ENCODE measurements at places on chromosomes 11 and 22.

DNA sequence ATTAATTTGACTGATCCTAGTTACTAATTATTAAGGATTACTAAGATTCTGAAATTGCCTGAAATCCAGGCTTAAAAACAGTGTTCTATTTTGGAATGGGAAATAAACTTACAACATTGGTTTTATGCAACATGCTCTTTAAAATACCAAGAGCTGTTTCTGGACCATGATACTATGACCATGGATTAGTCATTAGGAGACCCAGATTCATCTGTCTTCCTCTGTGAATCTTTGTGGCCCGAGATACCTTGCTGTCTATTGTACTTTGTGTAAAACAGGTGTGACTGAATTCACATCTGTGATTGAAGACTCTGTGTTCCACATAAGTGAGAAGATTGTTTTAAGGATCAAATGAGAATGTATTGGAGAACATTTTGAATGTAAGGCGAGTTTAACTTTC lies 98.8 kb downstream of the HSD17B12 start:
- DNase-seq, result no peak

- DNase-seq, result peak; percentile 31
Observed at GRCh38 chr11:88174709-88175568, at the start of gene RAB38. RAB38 (minus strand) TSS chr11:88175443; CDS start chr11:88175384, 59 bp downstream.

GRCh38 chr11:20248871-20249270 lies 88.6 kb upstream of the DBX1 start:
- no peak for DNase-seq

GRCh38 chr11:24108609-24109008 lies 388.2 kb upstream of the LUZP2 start:
- DNase-seq, result no peak

DNA sequence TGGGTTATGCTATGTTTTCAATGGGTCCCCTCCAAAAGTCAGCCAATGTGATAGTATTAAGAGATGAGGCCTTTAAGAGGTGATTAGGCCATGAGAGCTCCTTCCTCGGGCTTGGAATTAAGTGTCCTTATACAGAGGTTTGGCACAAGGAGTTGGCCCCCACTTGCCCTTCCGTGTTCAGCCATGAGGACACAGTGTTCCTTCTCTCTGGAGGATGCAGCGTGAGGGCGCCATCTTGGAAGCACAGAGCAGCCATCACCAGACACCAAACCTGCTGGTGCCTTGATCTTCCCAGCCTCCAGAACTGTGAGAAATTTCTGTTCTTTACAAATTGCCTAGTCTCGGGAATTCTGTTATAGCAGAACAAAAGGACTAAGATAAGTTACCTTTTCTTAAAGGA lies 26.9 kb downstream of the POU2AF3 start:
- DNase-seq, result no peak

- DNase-seq, result no peak
Observed at GRCh38 chr11:10565493-10565892, 3.0 kb downstream of the LYVE1 start.

GRCh38 chr22:35231585-35232084 lies 25.7 kb upstream of the HMGXB4 start:
- DNase-seq, result peak; percentile 40

DNA sequence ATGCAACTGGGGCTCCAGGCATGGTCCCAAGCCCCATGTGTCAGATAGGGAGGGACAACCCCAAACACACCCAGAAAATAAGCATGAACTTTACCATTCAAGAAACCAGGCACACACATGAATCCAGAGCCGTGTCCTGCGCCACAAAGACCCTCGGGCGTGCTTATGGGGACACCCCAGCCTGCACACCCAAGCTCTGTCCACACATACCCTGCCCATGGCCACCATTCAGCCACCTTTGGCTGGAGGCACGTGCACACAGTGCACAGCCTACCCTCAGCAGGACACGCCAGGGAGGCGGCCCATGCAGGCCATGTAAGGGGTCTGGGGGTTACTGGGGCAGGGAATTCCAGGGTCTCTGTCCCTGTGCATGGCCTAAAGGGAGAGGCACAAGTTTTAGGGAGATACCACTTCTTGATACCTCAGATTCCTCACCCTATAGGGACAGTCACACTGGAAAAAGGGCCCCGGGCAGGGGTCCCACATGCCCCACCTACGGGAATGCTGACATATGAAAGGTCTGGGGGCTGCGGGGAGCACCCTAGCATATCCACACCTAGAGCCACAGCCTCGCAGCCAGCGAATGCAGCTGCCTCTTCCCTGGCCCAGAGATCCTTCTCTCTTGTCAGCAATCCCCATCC lies 20.6 kb downstream of the PACSIN2 start:
- no peak for DNase-seq

- DNase-seq, result no peak
Observed at GRCh38 chr22:36365020-36365411, 22.8 kb downstream of the MYH9 start.

GRCh38 chr11:70358753-70359152 lies 39.6 kb upstream of the CTTN start:
- DNase-seq, result no peak

GRCh38 chr22:25564320-25564978 lies at the start of gene GRK3:
GRK3 (plus strand) TSS chr22:25564675; CDS start chr22:25565041, 366 bp downstream.
- DNase-seq, result no peak

DNA sequence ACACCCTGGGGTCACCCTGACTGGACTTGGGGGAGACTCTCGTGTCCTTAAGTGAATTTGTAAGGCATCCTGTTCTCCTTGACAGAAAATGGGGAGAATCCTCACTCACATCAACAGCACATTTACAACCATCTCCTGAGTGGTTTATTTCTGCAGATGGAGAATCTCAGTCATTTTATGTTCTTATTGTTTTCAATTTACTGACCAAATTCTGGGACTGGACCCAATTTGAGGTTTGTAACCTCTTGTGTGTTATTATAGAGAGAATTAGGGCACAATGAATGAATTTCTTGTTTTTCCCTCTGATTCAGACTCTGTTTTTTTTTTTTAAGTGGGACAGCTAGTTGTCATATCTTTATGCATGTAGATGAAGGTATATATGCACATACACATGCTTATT lies 104.9 kb downstream of the ADAMTS15 start:
- DNase-seq, result no peak

GRCh38 chr22:36258701-36259614 lies 6.0 kb downstream of the APOL1 start:
- DNase-seq, result no peak

GRCh38 chr11:114272311-114272710 lies 23.9 kb upstream of the NNMT start:
- DNase-seq, result no peak

DNA sequence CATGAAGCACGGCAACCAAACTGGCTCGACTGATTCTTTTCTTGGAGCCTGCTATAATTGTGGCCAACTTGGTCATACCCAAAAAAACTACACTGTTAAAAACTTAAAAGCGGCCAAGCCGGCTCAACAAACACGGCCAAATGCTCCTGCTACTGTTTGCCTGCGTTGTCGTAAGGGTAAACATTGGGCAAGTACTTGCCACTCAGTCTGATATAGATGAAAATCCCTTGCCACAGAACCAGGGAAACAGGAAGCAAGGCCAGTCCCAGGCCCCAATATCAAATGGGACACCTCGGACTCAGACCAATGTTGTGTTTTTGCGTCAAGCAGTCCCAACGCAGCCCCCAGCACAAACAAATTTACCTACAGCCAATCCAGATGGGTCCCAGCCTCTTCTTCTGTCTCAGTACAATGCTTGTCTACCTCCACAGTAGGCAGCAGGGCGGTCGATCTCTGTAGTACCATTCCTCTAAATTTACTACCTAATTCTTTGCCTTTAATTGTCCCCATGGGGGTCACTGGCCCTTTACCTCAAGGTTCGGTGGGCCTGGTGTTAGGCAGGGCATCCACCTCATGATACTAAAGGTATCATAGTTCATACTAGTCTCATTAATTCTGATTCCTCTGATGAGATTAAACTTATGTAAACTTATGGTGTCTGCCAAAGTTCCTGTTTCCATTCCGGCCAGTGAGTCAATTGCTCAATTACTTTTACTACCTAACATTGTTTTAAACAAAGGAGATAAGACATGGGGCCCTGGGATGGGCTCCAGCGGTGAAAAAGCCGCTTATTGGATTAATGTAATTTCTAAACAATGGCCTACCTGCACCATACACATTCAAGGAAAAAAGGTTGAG lies 3.7 kb upstream of the COMT start:
- DNase-seq, result no peak

GRCh38 chr11:118342503-118343161 lies at the start of gene CD3D:
CD3D (minus strand) TSS chr11:118342705; CDS start chr11:118342607, 98 bp downstream.
- DNase-seq, result no peak

GRCh38 chr22:48895831-48896765 lies 931.6 kb downstream of the BRD1 start:
- DNase-seq, result no peak

DNA sequence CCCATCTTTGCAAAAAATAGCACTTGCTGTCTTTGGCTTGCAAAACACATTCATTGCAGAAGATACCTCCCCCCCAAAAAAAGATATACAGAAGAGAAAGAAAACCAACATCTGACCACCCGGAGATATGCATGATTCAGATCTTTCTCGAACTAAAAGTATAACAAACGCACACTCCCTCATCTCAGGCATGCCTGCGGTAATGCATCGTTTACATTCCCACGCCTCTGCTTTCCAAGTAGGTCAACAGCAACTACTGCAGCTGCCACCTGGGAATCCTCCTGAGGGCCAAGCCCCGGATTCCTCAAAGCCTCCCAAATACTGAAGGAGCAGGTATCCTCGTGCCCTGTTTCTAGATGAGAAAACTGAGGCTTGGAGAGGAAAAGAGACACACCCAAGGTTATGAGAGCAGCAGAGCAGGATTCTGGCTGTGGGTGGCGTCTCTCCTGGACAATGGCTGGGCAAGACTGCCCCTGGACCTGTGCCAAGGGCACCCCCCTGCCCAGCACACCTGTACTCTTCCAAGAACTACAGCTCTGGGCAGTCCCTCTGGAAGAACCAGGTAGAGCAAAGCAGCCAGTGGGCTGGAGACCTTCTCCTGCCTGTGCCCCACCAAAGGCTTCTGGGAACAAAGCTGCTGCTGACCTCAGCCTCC lies 38.1 kb downstream of the NUP50 start:
- DNase-seq, result no peak
